ENCODE measurements at places on chromosomes 16 and 17.

GRCh38 chr17:58694826-58695225 lies 2.4 kb downstream of the RAD51C start:
- no peak for DNase-seq

DNA sequence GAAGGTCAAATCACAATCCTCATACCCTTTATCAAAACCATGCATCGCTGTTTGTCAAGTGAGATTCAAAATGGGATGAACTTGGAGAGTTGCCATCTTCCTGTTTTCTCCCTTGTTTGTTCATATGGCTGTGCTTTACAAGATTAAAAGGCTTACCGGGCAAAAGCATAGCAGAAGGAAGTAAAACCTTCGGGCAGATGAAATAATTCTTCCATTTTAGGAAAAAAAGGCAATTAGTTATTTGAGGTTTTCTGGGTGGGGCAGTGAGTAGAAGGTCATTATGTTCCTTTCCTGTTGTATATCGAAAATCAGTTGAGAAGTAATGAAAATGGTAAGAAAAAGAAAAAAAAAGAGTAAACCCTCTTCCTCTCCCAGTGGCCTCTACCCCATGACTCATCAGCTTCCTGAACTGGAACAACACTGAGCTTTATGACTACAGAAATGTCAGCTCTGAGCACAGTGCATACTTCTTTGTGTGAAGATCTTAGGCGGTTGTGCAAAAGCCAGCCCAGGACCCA lies 369.2 kb downstream of the CDH13 start:
- peak; percentile 74 for DNase-seq

DNA sequence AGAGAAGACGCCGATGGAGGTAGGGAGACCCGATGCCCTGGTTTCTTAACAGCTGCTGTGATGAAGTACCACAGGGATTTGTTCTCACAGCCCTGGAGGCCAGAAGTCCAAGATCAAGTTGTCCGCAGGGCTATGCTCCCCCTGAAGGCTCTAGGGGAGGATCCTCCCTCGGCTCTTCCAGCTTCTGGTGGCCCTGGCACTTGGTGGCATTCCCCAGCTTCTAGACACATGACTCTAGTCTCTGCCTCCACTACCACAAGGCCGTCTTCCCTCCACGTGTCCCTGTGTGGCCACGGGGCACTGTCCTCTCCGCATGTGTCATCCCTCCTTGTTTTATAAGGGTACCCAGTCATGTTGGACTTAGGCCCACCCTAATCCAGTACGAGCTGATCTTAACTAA lies 375.2 kb downstream of the SLC39A11 start:
- DNase-seq = peak; percentile 21

DNA sequence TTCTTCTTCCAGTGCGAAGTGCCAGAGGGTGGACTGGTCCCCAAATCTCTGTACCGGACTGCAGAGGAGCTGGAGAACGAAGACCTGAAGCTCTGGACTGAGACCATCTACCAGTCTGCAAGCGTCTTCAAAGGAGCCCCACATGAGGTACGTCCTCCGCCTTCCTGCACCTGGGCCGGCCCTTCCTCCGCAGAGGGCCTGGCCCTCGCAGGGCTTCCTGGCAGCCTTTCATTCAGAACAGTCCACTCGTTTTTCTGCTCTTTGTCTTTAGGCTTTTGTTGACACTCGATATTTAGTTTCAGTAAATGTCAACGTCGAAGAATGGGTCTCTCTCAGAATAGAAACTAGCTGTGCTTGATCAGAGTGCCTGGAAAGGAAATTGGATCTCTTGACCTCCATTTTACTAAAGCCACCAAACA lies 68.6 kb downstream of the SEC14L1 start:
- DNase-seq = no peak

DNA sequence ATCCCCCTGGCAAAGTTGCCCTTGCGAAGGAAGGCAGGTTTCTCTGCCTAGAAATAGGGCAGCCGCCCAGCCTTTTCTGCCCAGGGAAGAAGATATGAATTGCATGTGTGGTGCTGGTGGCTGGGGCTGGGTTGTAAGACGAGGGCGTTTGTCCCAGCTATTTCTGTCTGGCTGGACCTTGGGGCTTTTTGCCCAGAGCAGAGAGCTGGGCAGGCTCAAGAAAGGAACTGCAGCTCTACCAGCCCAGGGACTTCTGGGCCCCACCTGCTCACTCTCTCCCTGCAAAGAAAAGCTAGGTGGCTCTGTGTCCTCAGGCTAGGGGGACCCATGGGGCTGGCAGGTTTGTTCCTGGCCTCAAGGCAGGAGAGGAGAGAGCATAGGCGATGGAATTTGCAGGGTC lies 586 bp downstream of the CACNG1 start:
- peak; percentile 86 for DNase-seq

GRCh38 chr16:54067322-54068065 lies 219.1 kb downstream of the IRX3 start:
- DNase-seq = no peak

- no peak for DNase-seq
Measured at GRCh38 chr17:83153681-83154310, 74.4 kb downstream of the METRNL start.

- DNase-seq = no peak
Measured at GRCh38 chr17:75142236-75142971, 10.9 kb upstream of the NT5C start.

DNA sequence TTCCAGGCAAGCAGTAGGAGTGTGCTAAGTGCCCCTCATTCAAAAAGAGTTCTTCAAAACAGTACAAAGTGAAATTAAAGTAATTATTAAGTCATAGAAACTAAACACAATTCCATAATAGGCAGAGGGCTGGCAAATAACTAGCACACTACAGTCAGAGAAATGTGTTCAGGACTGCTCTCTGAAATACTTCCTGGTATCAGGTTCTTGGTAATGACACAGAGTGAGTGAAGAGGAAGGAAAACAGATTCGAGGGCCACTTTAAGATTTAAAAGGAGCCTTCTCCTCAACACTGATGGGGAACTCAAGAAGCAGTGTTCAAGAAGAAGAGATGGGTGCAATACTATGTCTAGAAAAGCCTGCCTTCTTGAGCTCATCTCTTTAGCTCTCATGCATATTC lies 139.2 kb downstream of the TOX3 start:
- no peak for DNase-seq

DNA sequence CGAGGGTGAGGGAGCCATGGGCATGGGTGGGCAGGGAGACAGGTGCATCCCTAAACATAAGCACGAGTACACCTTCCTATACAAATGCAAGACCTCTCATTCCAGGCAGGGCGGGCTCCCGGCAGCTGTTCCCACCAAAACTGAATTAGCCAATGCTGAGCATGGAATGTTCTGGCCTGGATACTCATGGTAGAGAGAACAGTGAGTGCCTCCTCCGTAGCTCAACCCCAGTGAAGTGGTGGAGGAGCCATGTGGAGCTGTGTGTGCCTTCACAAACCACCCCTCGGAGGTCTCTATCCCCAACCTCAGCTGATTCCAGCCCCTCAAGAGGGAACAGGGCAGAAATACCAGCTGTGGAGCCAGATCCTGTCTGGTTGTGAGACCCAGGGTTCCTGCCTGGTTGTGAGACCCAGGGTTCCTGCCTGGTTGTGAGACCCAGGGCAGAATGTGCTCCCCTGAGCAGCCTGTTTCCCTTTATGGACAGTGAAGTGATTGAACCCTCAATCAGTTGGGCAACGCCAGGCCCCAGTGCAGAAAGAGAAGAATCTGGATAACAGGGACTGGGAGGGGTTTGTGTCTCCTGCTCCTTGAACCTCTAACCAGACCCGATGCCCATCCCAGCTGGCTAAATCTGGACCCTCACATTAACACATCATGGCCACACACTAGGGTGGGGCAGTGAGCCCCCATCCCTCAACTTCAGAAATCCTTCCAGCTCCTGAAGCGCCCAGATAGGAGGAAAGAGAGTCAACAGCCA lies 2.4 kb upstream of the CDH16 start:
- DNase-seq = no peak

GRCh38 chr16:65675161-65675560 lies 553.3 kb upstream of the CDH11 start:
- DNase-seq = no peak

DNA sequence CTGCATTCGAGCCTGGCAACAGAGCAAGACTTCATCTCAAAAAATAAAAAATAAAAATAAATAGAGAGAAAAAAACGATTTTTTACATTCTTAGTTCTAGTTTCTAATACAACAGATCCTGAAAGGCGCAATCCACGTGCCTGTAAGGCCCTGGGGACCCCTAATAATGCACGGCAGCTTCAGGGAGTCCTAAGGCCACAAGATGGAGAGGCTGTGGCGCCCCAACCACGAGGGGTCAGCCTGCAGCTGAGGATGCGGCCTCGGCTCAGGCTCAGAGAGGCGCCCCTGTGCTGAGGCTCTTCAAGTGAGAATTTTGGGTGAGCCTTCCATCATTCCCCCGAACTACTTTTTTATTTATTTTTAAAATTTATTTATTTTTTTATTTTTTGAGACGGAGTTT lies 10.9 kb downstream of the P4HB start:
- no peak for DNase-seq

DNA sequence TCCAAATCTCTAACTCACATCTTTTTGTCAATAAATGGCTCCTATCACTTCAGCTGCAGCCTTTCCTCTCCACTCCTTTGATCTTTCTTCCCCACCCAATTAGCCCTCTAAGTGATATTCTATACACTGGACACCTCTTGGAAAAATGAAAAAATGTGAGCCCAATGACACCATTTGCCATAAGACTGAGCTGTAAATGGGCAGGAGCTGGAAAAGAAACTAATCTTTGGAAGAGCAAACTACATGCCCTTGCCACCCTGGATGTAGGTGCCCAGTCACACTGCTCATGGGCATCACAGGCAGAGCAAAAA lies 80.0 kb downstream of the SMG6 start:
- no peak for DNase-seq

DNA sequence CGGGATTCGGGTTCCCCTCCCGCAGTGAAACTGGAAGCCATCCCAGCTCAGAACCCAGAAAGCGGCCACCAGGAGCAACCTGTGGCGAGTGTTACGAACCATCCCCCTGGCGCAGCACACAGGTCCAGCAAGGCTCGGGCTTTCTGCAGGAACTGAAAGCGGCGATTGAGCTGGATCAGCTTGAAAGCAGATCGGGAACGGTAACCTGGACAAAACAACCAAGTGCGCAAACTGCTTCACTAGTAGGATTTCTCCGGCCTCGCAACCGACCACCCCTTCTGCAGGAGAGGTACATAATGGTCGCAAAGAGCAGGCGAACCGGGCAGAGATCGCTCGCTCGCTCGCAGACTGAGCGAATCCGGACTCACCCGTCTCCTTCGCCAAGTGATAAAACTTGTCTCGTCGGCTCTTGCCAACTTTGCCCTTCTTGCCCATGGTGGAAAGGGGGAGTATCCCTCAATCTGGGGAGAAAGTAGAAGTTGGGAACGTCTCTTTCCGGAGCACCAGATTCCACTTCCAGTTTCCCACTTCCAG lies 696 bp upstream of the PSMC5 start:
- DNase-seq = peak; percentile 10

- DNase-seq = no peak
Measured at GRCh38 chr16:17744921-17745572, 274.3 kb upstream of the XYLT1 start.

DNA sequence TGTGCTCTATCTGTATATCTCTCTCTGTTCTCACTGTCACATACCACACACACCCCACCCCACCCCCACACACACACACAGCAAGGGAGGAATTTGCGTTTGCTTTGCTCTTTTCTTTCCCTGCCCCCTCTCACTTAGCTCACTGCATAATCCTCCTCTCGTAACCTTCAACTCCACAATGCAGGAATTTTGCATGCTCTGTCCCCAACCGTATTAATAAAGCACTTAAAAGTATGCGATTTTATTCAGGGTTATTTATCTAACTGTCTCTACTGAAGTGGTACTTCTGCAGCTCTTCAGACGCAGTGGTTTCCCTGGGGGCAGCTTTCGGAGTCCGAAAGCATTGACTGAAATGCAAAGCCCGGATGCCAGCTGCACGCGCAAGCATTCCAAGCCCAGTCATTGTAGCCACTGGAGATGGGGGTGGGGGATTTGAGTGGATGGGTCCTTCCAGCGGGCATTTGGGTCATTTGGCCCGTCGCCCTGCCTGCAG lies 105.4 kb upstream of the RBFOX1 start:
- no peak for DNase-seq

DNA sequence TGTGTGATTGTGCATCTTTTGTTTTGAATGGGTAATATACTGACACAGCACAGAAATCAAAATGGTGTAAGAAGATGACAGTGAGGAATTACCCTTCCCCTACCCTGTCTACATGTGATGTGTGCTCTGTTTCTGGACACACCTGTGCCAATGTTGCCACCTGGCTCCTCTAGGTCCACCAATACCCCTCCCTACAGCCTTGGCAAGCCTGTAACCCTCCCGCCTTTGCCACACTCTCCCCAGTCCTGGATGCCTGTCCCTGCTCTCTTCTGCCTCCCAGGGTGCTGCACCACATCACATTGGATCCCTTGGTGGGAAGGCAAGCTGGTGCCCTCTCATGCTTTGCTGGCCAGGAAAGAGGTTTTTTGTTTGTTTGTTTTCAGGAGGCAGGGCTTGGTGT lies 289.5 kb upstream of the N4BP1 start:
- no peak for DNase-seq

- no peak for DNase-seq
Measured at GRCh38 chr17:9878786-9879525, 26.1 kb downstream of the RCVRN start.

- DNase-seq = no peak
Measured at GRCh38 chr16:70772493-70772892, 28.5 kb downstream of the VAC14 start.

- DNase-seq = no peak
Measured at GRCh38 chr16:52494621-52495020, 52.3 kb downstream of the TOX3 start.

DNA sequence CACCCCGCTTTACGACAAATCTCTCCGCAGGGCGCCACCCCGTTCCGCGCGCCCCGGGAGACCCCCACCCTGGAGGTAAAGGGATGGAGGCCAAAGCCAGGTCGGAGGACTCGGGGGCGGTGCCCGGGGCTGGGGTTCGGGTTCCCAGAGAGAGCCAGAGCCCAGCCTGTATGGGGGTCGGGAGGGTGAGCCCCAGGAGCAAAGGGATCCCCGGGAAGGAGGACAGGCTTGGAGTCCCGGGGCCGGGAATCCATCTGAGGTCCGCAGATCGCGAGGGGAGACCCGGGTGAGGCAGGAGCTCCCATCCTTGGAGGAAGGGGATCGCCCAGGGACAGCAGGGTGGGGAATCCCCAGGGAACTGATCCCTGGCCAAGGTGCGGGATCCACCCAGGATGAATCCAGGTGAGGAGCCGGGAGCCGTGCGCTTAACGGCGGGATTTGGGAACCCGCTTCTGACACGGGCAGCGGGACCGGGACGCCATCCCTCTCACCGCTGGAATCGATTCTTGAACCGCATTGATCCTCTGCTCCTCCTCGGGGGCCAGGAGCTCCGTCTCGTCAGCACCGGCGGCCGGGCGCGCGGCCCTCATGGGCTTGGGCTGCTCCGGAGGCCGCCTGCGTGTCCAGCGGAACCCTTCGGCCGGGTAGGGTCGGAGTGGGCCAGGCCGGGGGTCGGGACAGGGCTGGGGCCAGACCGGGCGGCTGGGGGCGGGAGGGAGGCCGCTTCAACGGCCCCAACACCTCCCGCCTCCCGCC lies at the start of gene MMD:
MMD (minus strand) TSS at position 657 of the 756 bp plus-strand sequence; CDS start at position 517, 140 bp downstream.
- DNase-seq = peak; percentile 11

All from myocyte (in vitro differentiated cells).